ENCODE measurements at places on chromosomes 16 and 17.

DNA sequence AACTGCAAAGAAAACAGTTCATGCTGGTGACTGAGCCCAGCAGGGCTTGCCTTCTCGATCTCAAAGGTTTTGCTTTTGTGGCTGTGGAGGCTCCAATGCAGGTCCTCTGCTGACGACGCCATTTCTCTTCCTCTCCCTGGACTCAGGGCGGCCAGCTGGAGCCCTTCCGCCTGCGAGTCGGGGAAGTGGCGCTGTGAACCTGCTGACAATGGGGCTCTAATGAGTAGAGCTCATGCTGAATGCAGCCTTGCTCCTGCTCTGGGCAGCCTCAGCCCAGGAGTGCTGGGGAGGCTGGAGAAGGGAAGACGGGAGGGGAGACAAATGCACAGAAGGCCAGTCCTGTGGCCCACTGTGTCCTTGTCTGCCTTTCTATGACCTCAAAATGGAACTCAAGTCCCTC lies 43.8 kb downstream of the VAC14 start:
- DNase-seq: no peak

GRCh38 chr17:81832608-81833159 lies 407 bp downstream of the MCRIP1 start:
- DNase-seq: no peak

DNA sequence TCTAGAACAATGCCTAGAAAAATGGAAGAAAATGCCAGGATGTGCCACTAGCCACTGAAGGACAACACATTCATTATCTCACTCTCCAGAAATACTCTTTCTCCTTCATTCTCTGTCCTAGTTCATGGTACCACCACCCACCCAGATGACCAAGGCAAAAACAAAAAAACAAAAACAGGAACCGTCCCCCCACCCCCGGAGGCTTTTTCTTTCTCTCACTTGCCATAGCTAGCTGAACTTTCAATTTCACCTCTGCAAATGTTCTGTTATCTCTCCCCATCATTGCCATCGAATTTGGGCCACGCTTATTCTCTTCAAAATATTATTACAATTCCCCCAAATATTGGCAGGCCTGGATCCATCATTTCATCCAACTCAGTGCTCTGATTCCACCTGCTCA lies 49.0 kb downstream of the SOX9 start:
- DNase-seq: no peak

- DNase-seq: no peak
These were observed 51.3 kb downstream of the ABCC1 start for GRCh38 chr16:16000685-16001084.

- DNase-seq: no peak
These were observed 1.2 kb downstream of the HDAC5 start for GRCh38 chr17:44121997-44122815.

- no peak for DNase-seq
These were observed 5.3 kb downstream of the ST3GAL2 start for GRCh38 chr16:70433458-70434103.

DNA sequence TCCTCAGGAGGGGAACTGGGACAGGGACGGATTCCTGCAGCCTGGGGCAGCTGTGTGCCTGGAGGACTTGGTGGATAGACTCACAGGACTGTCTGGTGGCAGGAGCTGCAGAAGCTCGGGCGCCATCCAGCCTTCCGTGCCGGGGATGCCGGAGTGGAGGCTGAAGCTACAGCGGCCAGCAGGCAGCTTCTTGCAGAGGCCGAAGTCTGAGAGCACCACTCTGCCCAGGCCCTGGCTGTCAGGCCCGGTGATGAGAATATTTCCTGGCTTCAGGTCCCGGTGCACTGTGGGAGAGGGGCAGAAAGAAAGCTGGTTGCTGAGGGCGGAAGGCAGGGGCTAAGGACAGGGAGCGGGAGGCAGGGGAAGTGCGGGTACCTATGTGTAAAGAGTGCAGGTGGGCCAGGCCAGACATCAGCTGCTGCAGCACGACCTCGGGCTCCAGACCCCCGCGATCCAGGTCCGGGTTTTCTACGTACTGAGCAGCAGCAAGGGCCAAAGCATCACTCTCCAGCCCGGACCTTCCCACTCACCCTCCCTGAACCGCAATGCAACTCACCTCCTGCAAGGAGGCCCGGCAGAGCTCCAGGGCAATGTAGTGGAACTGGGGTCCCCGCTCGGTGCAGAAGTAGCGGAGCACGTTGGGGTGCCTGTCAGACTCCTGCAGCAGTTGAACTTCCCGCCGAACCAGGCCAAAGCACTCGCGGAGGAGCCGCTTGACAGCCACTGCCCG lies 16.1 kb downstream of the PLK1 start:
- DNase-seq: no peak
